NCI-H2029 (cell line): ENCODE measurements at places on chromosomes 7 and 10.
A peak's percentile ranks its signal among the peaks of the same experiment; 100 is the strongest.

DNA sequence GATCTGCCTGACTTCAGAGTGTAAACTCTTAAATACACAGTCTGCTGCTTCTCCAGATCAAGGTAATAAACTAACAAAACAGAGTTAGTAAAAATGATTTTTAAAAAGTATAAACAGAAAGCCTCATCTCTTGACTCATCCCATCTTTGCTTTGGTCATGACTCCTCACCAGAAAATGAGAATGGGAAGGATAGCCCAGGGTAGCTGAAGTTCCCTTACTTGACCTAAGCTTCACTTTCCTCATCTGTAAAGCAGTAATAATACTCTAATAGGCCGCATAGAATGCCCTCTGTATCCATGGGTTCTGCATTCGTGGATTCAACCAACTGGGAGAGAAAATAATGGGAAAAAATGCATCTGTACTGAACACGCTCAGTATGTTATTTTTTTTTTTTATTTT, 11.3 kb upstream of the SLC25A28 start:
- no peak for DNase-seq

DNA sequence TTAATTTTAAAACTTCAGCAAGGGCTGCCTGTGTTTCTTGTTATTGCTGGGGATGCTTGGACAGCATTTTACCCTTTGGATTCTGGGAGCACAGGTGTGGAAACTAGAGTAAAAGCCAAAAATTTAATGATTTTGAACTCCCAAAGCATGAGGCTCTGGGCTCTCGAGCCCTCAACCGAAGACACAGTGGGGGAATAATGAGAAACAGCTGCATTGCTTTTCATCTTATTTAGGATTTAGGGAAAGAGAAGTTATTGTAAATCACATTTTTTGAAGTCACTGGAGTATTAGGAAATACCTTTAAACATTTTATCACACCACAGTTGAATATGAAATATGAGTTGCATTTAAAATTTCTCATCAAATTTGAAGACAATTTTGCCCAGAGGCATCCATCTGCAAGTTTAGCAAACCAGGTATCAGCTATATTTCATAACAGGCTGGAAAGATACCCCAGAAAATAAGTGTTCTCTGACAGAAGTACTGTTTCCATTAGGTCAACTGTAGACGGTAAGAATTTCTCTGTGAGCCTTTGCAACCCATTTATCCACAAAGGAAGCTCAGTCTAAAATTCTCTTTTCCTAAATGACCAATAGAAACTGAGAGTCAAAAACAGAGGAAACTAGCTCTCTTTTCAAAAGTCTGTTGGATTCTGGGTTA, 290.6 kb upstream of the PHYHIPL start:
- no peak for DNase-seq

- no peak for DNase-seq
Measured at GRCh38 chr10:127935071-127935561, 28.2 kb downstream of the PTPRE start.

DNA sequence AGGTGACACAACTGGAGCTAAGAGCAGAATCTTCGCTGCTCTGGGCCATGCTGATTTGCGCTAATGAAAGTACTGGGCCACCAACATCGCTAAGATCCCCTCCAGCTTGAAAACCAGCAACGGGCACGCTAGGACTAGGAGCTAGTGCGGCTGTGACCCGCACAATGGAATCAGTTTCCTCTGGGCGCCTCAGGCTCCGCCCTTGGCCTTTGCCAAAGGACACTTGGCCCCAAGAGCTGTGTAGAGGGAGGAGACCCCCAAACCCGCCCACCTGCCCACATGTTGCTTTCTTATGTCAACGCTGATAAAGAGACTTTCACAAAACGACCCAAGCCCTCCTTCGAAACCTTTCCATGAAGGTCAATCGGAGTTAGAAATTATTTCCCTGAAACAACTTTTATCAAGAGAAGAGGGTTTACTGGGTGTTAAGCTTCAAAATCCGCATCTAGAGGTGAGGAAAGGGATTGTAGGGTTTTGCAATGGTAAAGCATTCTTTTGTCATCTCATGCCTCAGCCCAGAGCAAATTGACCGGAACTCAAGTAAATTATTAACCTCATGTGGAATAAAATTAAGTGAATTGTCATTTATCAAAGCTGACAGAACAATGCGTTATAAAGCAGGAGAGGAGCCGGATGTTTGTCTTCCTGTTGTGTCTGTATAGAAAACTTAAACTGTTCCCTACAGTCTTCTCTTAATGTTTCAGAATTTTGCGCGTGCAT, 9.4 kb downstream of the ABCB5 start:
- DNase-seq: no peak

DNA sequence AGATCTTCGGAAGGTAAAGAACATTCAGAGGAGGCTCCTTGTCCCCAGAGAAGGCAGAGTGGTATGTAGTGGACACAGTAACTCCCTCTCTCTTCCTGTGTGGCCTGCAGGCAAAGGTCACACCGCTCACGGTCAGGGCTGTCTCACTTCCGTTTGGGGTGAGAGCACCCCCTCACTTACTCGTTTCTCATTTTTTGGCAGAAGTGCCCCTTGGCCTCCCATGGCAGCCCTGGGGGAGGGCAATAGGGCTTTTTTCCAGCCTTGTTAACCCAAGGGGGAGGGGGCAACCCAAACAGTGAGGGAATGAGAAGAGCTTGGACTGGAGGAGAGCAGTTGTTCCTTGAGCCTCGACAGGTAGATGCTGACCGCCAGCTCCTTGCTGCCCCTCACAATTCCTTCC, 31.8 kb upstream of the SRGN start:
- no peak for DNase-seq

DNA sequence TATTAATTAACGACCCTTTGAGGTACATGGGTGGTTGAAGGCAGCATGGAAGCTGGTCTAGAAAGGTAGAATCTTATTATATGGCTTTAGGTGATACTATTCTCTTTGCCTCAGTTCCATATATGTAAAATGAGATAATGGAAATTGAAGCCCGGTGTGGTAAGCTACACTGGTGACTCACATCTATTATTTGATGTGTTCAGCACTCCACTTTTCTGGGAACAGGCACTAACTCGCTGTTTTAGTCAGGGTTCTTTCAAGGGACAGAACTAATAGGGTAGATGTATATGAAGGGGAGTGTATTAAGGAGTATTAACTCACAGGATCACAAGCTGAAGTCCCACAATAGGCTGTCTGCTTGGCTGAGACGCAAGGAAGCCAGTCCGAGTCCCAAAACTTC, 4.4 kb upstream of the TRUB1 start:
- no peak for DNase-seq

GRCh38 chr7:77696643-77697534, 630 bp downstream of the RSBN1L start:
- DNase-seq: peak; percentile 47

DNA sequence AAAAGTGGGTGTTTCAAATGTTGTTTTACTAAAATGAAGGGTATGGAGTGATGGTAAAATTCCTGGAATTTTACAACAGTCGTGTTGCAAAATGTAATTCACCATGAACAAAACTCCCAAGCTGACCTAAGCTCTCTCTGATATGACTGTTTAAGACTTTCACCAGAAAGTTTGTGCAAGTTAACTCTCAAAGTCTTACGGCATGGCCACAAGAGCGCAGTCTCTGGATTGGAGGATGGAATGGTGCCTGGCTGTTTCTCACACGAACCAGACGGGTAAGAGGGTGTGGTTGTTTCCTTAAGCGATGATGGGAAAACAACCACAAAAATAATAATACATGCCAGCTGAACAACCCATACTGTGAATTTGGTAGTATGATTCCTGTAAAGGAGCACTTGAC, 662.5 kb downstream of the KCNMA1 start:
- no peak for DNase-seq

GRCh38 chr7:140646931-140647647, 6.5 kb upstream of the DENND2A start:
- no peak for DNase-seq

GRCh38 chr10:132684164-132684891, 101.6 kb downstream of the NKX6-2 start:
- DNase-seq: no peak
